ENCODE measurements at places on chromosomes 7 and 10.

GRCh38 chr7:46810986-46811385 is 770.9 kb downstream of the TNS3 start:
- no peak for DNase-seq

GRCh38 chr7:27606270-27607209 is 56.1 kb downstream of the HIBADH start:
- no peak for DNase-seq

DNA sequence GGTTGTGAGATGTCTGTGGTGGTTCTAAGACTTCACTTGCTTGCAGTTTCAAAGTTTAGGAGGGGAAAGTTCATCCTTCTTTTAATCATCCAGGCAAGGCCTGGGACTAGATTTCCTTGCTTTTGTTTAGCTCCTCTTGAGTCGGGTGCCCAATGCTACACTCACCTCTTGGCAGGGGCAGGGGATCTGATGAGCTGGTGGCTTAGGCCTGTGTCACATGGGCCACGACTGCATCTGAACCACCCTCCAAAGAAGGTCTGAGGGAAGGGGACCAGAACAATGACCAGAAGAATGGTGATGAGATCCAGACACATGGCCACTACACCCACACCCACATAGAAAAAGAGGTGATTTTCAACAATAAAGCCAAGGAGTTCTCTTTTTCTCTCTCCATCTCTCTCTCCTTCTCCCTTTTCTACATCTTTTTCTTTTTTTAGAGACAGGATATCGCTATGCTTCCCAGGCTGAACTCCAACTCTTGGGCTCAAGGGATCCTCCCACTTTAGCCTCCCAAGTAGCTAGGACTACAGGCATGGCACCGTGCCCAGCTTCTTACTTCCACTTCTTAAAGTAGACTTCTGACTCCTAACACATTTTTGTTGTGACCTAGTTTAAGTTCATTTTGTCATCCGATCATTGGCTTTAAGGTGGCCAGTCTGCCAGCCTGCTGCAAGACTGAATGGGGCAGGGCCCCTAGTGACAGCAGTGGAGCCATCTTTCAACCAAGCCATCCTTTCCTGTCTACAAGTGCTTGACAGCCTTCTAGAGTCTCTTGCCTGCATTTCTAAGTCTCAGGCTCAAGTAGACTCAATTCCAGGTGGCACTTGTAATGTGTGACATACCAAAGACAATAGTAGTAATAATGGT is 350.9 kb downstream of the RNLS start:
- DNase-seq, result no peak

DNA sequence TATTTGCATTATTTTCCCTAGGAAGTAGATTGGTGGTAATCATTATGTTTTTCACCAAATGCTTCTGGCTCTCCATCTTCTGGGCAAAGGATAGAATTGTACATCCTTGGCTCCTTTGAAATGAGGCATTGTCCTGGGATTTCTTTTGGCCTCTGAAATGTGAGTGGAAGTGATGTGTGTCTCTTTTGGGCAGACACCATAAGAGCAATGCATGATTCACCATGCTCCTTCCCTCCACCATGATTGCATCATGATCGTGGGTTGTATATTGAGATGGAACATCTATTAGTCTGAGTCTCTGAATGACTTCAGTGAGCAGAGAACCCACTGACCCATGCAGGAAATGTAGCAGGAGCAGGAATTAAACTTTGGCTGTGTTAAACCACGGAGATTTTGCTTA is 49.2 kb downstream of the ADRA2A start:
- DNase-seq, result no peak

- DNase-seq, result no peak
Observed at GRCh38 chr10:70680899-70681730, 8.8 kb downstream of the ADAMTS14 start.

DNA sequence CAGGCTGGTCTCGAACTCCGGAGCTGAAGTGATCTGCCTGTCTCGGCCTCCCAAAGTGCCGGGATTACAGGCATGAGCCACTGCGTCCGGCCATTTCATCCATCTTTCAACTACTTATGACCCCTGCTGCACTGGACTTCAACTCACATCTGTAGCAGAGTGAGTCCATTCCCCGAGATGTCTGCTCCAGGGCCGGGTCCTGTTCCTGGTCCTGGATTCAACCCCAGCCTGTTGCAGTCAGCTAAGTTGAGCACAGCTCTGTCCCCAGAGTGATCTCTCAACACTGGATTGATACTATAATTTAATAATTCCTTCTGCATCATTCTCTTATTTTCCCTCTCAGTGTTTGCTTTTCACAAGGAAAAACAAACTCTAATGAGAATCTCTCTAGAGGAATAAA is 25.8 kb downstream of the PRTFDC1 start:
- no peak for DNase-seq
